Fibroblast of upper back skin (primary cell): ENCODE measurements at places on chromosomes 5 and 9.

- peak; percentile 15 for DNase-seq
These were observed 19.7 kb downstream of the DNAJA1 start for GRCh38 chr9:33044677-33045282.

DNA sequence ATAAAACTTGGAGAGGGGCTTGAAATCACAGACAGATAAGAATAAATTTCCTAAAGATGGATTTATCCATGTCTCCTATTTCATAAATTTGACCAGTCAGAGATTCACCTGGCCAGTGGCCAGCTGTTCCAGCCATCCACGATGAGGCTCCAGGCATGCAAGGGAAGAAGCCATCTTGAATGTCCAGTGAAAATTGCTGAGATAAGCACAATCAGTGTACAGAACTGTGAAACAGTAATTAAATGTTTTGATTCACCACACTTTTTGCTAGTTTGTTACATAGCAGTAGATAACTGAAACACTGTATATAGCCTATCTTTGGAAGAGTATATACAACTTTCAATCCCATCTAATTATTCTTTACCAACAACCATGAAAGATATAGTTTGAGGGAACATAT, 163.5 kb downstream of the HINT1 start:
- no peak for DNase-seq

- DNase-seq: no peak
These were observed 299.3 kb downstream of the ENC1 start for GRCh38 chr5:74341221-74341620.

GRCh38 chr9:69034071-69034470, 1.5 kb upstream of the FXN start:
- no peak for DNase-seq

GRCh38 chr9:118809160-118809625, 560.0 kb downstream of the BRINP1 start:
- DNase-seq: no peak

- no peak for DNase-seq
These were observed 40.5 kb upstream of the RIOK2 start for GRCh38 chr5:97223596-97223995.

DNA sequence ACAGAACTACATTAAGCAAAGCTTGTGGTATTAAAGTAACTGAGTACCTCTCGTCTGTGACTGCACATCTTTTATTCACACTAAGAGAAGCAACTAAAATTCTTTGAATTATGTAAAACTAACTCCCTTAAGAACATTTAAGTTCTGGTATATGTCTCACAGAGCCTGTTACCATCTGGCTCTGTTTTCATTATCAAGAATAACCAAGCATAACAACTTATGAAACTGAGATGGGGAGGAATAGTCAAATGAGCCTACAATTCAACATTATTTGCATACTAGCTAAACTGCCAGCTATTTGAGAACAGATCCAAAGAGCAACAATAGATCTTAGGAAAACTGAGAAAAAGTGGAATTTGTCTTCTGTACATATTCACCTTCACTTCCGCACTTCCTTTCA, 25.3 kb upstream of the ISOC1 start:
- no peak for DNase-seq

DNA sequence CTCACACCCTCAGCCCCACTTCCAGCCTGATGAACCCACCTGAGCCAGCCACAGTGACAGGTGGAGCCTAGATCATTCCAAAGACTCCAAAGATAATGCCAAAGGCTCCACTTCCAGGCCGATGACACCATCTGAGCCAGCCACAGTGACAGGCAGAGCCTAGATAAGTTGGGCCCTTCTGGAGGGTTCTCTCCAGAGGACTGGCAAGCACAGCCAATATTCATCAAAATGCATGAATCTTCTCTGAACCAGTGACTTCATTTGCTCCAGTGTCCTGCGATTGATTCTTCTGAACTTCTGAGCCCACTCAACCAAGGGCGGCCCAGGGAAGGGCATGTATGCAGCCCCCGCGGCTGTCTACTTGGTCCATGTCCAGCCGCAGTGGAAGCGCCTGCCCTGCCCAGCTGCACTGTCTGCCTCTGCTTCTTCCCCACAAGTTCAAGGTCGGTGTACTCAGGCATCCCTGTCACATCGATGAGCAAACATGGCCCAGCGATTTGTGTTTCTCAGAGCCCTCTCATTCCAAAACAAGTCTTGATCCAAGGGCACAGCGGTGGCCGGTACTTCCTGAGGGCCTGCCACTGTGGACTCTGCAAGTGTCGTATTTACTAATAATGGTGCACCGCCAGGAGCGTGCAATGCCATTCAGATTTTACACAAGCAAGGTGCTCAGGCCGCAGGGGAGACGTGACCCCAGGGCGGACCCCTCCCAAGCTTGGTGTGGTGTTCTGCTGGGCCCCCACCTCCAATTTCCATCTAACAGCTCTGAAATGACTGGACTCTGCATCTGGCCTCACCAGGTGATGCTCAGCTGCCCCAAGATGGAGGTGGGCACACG, 107.0 kb downstream of the VAV2 start:
- DNase-seq: no peak

- peak; percentile 57 for DNase-seq
These were observed 59.1 kb upstream of the TMC1 start for GRCh38 chr9:72462340-72462739.

DNA sequence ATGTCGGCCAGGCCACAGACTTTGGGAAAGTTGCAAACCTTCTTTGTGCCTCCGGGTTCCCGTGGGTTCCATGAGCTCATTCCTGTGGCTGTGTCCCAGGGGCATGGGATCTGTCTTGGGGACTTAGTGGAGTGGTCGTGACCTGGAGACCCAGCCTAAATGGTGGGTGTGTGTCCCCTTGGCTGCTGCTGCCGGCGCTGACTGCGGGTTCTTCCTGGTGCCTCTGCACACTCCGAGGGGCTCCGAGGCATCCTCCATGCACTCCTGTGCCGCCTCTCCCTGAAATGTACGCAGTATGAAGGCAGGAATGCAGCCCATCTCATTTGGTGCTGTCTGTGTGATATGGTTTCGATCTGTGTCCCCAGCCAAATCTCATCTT, 21.0 kb upstream of the SLC2A6 start:
- DNase-seq: no peak

DNA sequence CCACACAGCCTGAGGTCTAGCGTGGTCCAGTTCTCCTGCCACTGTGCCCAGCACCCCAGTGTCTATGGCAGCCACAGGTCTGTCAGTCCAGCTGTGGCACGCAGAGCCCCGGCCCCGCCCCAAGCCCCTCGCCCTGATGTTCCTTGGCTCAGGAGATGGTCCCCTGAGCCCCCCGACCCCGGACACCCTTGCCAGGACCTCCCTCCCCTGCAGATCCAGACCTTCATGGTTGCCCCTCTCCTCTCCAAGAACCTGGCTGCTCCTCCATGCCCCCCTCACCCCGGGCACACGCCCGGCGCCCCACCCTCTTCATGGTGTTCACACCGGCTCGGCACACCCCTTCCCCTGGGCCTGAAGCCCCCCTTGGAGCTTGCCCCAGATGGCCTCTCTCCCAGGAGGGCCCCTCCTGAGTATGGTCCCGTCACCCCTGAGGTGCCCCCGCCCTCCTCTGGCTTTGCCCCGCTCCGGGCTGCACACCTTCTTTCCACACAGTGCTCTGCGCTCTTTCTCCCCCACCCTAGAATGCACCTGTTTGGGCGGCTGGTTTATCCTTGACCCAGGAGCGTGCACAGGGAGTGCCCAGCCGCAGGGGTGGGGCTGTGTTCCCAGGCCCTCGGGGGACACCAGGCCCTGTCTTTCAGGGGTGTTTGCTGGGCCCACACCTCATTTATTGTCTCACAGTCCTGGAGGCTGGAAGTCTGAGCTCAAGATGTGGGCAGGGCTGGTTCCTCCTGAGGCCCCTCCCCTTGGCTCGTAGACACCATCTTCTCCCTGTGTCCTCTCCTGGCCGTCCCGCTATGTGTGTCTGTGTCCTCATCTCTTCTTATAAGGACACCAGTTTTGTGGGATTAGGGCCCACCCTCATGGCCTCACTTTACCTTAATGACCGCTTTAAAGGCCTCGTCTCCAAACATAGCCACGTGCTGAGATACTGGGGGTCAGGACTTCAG, 37.6 kb downstream of the KCNT1 start:
- DNase-seq: no peak

GRCh38 chr5:147398860-147399259, 111.0 kb downstream of the DPYSL3 start:
- peak; percentile 72 for DNase-seq

DNA sequence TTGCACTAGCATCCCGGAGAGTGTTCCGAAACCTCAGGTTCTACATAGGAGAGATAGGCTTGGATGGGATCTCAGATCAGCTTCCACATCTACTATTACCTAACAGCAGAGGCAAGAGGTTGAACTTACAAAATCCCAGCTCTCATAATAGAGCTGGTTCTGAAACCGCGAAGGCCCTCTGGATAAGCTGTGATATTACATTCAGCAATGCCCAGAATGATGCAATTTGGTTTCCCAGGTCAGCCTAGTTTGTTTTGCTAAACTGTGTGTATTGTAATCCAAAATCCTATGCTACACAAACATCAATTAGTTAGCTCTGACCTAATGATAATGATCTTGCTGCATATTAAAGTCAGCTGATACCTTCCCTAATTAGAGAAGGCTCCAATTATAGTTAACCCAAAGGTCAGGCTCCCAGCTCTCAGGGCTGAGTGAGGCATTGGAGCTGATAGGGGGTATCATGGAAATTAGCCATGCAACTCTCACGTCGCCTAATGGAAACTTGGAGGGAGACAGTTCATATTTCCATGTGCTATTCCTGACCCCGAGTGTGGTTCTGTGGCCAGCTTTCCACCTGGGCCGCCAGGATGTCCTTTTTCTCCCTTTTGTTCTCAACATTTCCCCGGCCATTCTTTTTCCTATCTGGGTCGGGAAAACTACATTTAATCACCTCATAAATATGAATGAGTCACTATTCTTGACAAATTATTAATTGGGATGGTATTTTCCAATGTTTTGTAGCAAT, 278.4 kb upstream of the IRX1 start:
- no peak for DNase-seq

DNA sequence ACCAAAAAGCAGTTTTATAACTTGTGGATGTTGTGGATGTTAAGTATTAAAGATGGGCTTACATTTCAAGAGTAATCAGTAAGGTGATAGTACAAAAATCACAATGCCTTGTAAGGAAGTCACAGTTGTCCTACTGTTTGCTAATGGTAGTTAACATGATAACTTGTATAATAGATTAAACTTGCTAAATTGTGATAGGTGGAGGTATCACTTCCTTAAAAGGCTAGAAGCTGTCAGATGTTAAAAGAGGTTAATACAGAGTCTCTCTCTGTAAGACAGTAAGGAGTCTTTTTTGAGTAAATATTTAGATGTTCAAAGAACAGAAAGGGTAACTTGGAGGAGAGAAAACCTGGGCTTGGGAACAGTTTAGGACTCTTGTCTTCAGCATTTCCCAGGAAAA, 14.2 kb upstream of the MACIR start:
- no peak for DNase-seq

- DNase-seq: no peak
These were observed 990.2 kb downstream of the CDH12 start for GRCh38 chr5:21862986-21863385.

GRCh38 chr9:108331596-108331995, 524.2 kb downstream of the ACTL7B start:
- DNase-seq: no peak

DNA sequence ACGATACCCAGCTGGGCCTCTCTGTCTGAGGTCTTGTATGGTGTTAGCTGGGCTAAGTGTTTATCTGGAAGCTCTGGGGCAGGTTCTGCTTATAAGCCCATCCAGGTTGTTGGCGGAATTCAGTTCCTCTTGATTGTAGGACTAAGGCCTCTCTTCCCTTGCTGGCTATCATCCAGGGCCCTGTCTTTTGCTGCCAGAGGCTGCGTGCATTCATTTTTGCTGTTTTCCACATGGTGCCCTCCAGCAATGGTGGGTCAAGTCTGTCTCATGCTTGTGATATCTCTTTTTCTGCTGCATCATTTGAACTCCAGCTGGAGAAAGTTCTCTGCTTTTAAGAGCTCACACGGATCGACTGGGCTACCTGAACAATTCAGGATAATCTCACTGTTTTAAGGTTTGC, 105.7 kb upstream of the ZNF618 start:
- peak; percentile 11 for DNase-seq

- DNase-seq: no peak
These were observed 11.5 kb upstream of the PRRX2 start for GRCh38 chr9:129653823-129654553.

DNA sequence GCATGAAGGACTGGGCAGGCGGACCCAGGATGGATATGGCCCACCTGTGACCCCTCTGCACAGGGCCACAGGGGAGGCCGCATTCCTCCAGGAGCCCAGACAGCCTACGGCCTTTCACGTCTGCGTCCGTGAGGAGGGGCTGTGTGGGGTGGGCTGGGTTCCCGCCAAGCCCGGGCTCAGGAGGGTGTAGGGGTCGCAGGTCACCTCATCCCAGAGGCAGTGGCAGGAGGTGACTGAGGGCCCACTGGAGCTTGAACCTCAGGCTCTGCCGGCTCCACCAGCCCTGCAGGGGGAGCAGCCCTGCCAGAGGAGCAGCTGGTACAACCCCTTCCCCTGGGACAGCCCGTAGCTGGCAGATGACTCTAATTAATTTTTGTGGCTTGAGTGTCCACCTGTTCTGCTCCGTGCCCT, 40.7 kb upstream of the CACNA1B start:
- DNase-seq: no peak

DNA sequence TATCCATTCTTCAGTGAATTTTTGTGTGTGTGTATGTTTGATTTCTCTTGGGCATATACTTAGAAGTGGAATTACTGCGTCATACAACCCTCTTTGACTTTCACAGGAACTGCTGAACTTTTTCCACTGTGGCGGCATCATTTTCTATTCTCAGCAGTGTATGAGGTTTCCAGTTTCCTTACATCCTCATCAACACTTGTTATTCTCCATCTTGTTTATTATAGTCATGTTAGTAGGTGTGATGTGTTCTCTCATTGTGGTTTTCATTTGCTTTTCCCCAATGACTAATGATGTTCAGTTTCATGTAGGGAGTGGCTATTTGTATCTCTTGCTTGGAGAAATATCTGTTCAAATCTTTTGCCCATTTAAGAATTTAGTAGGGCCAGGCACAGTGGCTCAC, 2.6 kb downstream of the ZNF79 start:
- no peak for DNase-seq

- DNase-seq: no peak
These were observed 2.2 kb upstream of the SLIT3 start for GRCh38 chr5:169303119-169303515.

- DNase-seq: peak; percentile 97
These were observed 101.5 kb upstream of the SNX2 start for GRCh38 chr5:122673343-122673742.

GRCh38 chr9:127519301-127520166, 68.2 kb downstream of the LRSAM1 start:
- peak; percentile 98 for DNase-seq

DNA sequence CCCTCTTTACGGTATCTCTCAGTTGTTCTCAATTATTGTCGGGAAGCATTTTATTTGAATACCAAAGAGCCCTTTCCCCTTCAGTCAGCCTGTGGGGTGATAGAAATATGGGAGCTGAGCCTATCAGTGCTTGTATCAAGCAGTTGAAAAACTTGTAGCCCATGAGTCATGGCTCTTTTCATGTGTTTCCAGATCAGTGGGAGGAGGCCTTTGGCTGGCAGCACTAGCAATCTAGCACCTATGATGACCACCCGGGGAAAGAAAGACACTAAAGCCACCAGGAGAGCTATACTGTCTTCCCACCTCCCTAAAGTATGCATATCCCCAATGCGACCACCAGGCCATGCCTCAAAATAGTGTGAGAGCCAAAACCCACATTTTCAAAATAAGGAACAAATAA, 696.9 kb upstream of the C9orf72 start:
- peak; percentile 2 for DNase-seq
